ENCODE measurements at places on chromosomes 3 and 15.

DNA sequence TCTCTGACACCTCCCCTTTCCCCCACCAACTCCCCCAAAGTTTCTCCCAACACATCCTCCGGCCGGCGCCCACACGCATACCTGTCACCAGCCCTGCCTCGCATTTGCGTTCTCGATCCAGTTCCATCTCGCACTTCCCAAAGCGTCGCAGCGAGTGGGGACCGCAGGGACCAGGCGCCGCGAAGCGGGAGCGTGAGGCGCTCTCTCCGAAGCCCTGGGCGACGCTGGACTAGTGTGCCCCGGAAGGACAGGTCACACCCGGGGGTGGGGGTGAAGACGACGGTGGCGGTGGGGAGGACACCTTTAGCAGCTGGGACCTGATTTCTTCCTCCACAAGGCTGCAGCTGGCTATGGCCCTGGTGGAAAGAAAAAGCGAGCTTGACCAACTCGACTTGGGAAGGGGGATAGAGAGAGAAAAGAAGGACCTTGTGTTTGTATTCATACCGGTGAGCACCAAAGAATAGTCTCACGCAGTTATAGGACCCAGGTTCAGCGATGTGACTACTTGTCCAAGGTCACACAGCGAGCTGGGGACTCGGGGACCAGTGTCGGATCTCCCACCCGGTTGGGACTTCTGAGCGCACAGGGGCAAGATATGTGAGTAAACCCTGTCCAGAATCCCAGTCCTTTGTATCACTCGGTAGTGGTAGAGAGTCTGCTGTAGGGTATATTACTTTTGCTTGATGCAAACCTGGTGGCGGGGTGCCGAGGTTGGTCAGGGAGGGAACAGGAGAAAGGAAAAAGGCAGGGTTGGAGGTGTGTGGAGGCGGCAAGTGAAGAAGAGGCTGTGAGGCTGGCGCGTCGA lies 607 bp upstream of the GHSR start:
- no peak for DNase-seq

GRCh38 chr3:110577854-110578253 lies 493.8 kb upstream of the NECTIN3 start:
- DNase-seq, result no peak

- DNase-seq, result no peak
Measured at GRCh38 chr3:146712806-146713205, 107.7 kb upstream of the PLSCR5 start.

DNA sequence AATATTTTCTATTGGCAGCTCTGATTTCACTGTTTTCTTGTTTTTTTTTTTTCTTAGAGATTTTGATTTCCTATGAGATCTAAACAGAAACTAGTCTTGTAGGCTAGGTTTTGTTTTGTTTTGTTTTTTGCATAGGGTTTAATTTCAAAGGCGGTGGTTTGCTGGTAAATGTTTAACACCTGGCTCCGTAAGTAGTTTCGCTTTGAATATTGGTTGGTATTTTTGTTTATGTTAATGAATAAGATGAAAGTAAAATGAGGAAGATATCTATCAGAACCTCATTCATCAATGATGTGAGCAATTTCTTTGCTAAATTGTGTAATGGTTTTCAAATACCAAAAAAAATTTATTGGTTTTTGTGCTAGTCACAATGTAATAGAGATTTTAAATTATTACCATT lies 39.7 kb upstream of the TM4SF1 start:
- DNase-seq, result no peak

DNA sequence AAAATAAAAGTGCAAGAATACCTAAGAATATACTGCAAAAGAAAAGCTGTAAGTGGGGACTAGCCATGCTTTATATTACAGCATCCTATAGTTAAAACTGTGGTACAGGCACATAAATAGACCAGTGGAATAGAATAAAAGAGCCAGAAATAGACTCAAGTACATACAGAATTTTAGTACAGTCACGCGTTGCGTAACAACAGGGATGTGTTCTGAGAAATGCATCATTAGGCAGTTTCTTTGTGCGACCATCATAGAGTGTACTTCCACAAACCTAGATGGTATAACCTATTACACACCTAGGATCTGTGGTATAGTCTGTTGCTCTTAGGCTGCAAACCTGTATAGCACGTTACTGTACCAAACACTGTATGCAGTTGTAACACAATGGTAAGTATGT lies 61.8 kb downstream of the PCCB start:
- DNase-seq, result no peak

- no peak for DNase-seq
Measured at GRCh38 chr3:39133822-39134221, 19.6 kb downstream of the CSRNP1 start.

DNA sequence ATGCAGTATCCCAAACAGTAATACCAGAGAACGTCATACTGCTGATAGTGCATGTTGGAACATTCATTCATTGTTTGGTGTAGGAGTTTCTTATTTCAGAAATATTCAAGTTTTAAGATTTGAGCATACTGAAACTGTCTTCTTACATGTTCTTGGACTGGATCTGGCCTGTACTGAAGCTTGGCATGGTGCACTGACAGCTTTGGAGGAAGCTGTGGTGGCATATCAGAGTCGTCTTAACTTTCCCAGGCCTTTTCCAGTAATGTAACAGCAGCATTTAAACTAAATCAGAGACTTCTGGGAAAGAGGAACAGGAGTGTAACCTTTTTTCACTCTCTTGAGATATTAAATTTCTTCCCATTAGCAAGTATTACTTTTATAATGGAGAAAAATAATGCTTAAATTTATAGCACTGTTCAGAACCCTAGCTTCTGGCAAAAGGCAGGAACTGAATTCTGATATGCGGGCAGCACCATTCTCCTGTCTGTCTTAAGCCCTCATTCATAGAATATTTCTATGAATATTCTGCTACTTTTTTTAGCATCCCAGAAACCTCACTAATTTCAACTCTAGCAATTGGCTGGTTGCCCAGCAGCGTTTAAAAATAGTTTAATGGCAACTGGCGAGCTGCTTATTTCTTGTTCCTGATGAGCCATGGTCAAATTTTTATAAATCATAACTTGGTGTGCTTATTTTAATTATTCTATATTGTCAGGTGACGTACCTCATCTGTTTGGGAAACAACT lies 31.1 kb downstream of the DNAJC13 start:
- DNase-seq, result peak; percentile 23

DNA sequence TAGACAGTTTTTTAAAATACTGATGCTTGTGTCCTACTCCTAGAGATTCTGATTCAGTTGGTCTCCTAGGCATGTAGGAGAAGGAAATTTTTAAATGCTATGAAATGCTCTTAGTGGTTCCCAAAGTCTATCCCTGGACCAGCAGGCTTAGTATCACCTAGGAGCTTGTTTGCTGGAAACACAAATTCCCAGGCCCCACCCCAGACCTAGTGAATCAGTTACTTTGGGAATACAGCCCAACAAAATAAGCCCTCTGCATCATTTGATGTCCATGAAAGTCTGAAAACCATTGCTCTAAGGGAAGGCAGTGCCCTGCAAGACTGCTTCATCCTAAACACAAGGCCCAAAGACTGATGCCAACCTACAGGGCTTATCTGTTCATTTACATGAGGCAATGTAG lies 36.3 kb downstream of the CCNL1 start:
- DNase-seq, result no peak

GRCh38 chr3:125069452-125069851 lies 13.7 kb upstream of the HEG1 start:
- DNase-seq, result no peak

- DNase-seq, result no peak
Measured at GRCh38 chr15:41730543-41730942, 43.7 kb upstream of the MAPKBP1 start.

GRCh38 chr3:101902041-101902440 lies 52.7 kb downstream of the NFKBIZ start:
- DNase-seq, result no peak

DNA sequence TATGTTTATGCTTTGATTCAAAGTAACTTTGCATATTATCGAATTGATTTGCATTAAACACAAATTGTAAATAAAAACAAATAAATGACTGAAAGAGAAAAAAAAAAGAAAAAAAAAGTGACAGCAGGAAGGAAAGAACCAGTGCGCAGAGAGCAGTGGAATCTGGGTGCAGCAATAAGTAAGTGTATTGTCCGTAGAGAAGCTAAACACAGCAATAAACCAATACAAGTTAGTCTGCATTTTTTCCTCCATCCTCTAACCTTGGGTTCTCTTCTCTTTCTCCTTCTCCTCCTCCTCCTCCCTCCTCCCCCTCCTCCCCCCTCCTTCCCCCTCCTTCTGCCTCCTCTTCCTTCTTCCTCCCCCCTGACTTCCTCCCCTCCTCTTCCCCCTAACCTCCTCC lies 18.3 kb upstream of the ARL8B start:
- DNase-seq, result no peak

- DNase-seq, result no peak
Measured at GRCh38 chr15:51874751-51875644, 45.5 kb downstream of the TMOD3 start.

GRCh38 chr3:44555723-44556122 lies 730 bp downstream of the ZKSCAN7 start:
- no peak for DNase-seq

GRCh38 chr15:57444877-57445513 lies 68.7 kb downstream of the CGNL1 start:
- no peak for DNase-seq

DNA sequence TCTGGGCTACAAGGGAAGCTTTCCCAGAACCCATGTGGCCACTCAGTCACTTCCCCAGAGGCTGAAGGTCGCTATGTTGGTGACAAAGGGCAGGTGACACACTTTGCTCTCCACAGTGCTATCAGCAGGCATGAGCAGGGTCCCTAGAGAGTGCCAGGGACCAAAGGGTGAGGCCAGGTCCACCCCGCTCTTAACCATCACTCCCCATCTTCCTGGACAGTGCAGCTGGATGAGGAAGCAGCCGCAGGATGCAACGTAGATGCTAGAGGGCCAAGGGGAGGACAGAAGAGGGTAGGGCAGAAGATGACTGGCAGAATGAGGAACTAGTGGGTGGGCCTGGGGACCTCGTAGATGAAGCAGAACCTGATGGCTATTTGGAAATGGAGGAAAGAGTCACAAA lies 13.6 kb upstream of the LTF start:
- no peak for DNase-seq

DNA sequence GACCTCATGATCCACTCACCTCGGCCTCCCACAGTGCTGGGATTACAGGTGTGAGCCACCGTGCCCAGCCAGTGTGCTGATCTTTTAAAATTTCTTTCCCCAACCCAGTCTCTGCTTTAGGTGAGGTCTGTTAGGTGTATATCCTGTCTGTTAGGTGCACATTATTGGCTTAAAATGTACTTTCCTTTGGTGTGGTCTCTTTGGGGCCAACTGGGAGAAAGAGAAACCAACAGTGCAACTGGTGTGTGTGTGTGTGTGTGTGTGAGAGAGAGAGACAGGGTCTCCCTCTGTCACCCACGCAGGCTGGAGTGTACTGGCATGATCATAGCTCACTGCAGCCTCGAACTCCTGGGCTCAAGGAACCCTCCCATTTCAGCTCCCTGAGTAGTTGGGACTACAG lies 50.3 kb upstream of the GNB5 start:
- DNase-seq, result no peak

- DNase-seq, result no peak
Measured at GRCh38 chr3:29977360-29977759, 629.0 kb upstream of the TGFBR2 start.

GRCh38 chr3:64295594-64295993 lies 70.3 kb upstream of the PRICKLE2 start:
- no peak for DNase-seq

DNA sequence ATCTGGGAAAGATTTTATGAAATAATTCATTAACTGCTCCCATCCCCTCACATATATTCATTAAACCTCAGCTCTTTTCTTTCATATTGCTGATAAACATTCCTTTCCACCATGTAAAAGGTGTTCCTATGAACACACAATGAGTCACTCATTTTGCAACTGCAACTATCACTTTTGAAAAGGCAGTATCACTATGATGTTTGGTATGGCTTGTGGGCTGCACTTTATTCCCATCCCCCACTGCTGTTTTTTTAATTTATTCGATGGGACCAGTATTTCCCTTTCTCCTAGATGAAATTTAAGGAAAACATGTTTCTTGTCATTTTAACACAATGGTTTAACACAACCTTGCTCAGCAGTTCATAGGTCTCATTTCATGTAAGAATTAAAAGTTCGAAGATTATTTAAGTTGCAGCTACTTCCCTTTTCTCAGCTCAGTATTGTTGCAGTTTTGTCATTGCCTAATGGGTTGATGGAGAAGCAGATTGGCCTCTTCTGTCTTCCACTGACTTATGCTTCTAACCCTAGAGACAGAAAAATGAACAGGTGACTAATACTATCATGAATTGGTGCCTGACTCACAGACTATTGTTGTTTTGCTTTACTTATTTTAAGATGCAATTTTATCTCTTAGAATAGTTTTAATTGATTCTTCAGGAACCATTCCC lies 280.3 kb downstream of the ZPLD1 start:
- DNase-seq, result no peak

- DNase-seq, result peak; percentile 36
Measured at GRCh38 chr3:178097576-178097975, 438.7 kb upstream of the KCNMB2 start.

DNA sequence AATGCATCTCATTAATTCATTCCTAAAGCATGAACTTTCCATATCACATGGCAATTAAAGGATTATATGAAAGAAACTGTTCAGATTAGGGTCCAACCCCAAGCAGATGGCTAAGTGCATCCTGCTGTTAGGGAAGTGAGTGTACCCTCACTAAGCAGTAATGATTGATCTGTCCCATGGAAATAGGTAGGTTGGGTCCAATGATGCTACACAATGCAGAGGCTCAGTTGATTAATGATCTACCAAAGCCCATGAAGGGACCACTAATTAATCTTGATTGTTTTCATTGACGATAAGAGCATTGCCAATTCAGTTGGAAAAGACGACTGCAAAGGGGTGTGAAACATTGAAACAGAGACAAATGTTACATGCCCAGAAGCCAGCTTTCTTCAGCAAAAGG lies 194.5 kb upstream of the LRTM1 start:
- DNase-seq, result no peak

DNA sequence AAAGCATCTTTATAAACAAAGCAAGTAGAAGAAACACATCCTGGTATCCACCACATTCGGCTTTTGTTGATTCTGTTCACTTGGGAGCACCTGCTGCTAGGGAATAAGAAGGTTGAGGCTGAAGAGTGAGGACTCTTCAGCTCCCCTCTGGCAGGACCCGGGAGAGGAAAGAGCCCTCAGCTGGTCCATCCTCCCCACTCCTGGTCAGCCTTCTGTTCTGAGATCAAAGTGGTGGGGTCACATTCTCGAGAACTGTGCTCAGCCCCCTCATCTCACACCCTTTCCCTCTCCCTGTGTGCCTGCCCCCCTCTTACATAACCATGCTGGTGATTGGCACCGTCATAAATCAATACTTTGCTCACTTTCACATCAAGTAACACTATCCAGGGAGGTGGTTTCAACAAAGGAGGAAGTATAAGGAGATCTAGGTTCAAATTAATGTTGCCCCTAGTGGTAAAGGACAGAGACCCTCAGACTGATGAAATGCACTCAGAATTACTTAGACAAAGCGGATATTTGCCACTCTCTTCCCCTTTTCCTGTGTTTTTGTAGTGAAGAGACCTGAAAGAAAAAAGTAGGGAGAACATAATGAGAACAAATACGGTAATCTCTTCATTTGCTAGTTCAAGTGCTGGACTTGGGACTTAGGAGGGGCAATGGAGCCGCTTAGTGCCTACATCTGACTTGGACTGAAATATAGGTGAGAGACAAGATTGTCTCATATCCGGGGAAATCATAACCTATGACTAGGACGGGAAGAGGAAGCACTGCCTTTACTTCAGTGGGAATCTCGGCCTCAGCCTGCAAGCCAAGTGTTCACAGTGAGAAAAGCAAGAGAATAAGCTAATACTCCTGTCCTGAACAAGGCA lies at the start of gene NR1I2:
TSS of gene NR1I2 (plus strand) at position 772 of the 869 bp plus-strand sequence.
- DNase-seq, result peak; percentile 43

Data from mucosa of gallbladder (tissue), 1 donor.